ENCODE measurements at places on chromosomes 12 and 14.

DNA sequence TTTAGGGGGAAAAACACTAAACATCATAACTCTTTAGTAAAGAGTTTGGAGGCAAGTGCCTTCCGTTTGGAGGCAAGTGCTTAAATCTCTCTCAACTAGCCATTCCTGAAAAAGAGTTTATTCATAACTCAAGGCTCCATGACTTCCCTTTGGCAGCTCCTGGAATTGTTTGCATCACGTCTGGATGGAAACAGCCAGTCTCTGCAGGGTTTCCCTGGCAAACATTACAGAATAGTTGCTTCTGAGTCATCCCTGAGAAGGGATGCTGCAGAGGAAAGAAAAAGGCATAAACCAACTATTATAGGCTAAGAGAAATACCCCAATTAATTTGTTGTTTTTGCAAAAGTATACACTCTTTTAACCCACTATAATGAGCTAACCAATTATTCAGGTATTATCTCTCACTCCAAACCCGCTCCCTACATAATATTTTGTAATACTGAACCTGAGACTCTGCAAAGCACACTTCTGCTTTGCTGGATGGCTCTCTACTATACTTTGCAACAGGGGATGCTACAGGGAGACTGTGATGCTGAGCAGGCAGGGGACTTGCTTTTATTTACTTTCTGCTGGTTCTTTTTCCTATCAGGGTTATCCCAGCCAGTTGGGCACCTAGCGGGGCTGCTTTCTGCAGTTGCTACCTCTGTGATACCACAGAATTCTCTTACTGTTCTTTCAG, 497.7 kb downstream of the FUT8 start:
- DNase-seq: no peak

DNA sequence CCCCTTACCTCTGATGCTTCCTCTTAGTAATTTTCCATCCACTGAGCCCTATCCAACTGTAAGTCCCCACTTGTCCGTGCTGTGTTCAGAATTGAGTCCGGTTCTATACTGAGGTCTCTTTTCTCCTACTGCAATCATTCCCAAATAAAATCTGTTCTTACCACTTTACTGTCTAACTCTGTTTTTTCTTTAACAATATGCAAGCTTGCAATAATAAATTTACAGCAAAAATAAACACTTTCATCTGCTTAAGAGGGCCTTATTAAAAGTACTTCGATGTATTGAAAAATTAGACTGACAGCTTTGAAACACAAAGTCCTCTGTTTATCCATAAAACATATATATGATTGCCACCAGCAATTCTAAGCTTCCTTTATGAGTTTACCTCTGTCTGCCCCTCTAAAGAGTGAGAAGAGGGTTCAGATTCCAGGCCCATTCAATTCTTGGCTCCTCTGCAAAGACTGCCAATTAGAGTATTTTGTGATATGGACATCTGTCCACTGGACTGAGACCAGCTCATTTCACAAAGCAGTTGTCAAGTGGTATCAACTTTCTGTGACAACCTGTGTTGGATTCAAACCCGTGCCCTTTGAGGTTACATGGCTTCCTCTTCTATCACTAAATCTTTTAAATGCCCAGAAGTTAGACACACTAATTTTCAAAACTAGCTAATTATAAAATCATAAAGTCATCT, 39.9 kb upstream of the G2E3 start:
- peak; percentile 98 for DNase-seq

DNA sequence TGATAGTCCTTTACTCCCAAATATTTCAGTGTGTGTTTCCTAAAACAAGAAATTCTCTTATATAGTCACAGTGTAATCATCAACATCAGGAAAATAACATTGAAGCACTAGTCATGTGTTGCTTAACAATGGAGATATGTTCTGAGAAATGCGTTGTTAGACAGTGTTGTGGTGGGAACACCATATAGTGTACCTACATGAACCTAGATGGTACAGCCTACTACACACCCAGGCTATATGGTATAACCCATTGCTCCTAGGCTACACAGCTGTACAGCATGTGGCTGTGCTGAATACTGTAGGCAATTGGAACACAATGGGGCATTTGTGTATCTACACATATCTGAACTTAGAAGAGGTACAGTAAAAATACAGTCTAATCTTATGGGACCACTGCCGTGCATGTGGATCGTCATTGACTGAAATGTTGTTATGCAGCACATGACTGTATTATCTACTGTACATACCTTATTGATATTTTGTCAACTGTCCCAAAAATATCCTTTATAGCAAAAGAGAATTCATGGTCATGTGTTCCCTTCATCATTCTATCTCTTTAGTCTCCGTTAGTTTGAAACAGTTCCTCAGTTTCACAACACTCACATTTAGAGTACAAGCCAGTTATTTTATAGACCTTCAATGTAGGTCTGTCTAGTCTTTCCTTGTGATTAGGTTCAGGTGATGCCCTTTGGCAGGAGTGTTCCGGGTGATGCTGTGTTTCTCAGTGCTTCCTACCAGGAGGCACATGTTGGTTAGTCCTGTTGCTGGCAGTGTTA, 109.7 kb downstream of the SLC25A47 start:
- DNase-seq: no peak

DNA sequence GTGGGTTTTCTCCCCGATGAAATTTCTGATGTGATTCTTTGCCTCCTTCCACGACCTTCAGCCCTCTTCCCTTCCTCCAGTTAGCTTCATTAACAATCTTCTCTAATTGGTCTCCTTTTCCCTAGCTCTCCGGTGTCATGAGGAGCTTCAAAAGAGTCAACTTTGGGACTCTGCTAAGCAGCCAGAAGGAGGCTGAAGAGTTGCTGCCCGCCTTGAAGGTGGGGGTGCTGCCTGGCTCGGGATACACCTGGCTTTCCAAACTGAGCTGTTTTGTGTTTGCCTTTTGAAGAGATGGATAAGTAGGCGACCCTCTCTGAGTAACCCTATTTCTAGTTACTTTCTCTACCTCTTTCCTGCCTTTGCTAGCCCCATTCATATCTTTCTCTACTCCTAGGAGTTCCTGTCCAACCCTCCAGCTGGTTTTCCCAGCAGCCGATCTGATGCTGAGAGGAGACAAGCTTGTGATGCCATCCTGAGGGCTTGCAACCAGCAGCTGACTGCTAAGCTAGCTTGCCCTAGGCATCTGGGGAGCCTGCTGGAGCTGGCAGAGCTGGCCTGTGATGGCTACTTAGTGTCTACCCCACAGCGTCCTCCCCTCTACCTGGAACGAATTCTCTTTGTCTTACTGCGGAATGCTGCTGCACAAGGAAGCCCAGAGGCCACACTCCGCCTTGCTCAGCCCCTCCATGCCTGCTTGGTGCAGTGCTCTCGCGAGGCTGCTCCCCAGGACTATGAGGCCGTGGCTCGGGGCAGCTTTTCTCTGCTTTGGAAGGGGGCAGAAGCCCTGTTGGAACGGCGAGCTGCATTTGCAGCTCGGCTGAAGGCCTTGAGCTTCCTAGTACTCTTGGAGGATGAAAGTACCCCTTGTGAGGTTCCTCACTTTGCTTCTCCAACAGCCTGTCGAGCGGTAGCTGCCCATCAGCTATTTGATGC, 797 bp downstream of the ESPL1 start:
- no peak for DNase-seq

GRCh38 chr12:82910246-82910893, 223.7 kb downstream of the TMTC2 start:
- no peak for DNase-seq

GRCh38 chr14:100710826-100711462, 15.7 kb upstream of the DLK1 start:
- DNase-seq: no peak

- DNase-seq: no peak
These were observed 67.8 kb upstream of the PSMC1 start for GRCh38 chr14:90188588-90188987.

Measured in NCI-H1092 treated with DMSO at 0.1 percent for 48 hours (cell line).